Mucosa of descending colon (tissue), 3 donors: ENCODE measurements at places on chromosomes 7 and 10.
A peak's percentile ranks its signal among the peaks of the same experiment; 100 is the strongest.

- no peak for DNase-seq
Measured at GRCh38 chr7:46034056-46034768, 113.1 kb upstream of the IGFBP3 start.

DNA sequence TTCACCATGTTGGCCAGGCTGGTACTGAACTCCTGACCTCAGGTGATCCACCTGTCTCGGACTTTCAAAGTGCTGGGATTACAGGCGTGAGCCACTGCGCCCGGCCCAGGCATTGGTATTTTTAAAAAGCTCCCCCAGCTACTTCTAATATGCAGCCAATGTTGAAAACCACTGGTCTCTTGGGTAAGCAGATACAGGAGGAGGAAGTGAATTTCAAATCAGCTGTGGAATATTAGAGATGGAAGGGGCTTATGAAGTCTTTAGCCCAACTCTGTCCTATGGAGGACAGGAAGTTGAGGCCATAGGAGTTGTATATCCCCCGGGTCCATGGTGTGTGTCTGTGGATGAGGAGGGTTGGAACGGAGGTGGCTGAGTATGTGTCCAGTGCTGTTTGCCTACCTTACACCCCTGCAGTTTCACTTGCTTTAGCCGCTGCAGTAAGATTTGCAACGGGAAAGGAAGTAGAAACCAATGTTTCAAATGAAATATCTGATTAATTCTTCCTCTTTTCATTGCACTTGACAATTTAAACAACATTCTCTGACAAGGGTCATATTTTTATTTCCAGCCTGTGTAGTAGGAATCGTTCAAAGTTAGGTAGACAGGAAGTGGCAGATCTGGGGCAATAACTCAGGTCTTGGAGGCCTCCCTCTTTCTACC lies 3.4 kb downstream of the PDE6C start:
- no peak for DNase-seq

- no peak for DNase-seq
Measured at GRCh38 chr7:70217571-70217970, 619.3 kb downstream of the AUTS2 start.

DNA sequence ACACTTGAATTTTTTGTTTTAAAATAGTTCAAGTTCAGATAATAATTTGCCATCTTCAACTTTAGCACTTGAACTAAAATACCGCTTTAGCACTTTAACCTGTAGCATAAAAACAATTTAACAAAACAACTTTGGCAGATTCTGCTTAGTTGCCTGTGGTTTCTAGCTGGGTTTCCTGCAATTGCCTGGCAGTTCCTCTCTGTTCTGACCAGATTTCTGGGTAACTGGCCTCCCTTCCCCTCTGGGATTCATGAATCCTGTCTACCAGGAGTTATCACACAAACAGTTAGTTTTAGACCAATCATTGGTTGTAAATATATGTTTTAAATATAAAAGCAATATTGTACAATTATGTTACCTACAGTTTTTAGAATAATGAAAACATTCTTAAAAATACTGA lies 89.8 kb upstream of the HDAC9 start:
- DNase-seq = no peak

DNA sequence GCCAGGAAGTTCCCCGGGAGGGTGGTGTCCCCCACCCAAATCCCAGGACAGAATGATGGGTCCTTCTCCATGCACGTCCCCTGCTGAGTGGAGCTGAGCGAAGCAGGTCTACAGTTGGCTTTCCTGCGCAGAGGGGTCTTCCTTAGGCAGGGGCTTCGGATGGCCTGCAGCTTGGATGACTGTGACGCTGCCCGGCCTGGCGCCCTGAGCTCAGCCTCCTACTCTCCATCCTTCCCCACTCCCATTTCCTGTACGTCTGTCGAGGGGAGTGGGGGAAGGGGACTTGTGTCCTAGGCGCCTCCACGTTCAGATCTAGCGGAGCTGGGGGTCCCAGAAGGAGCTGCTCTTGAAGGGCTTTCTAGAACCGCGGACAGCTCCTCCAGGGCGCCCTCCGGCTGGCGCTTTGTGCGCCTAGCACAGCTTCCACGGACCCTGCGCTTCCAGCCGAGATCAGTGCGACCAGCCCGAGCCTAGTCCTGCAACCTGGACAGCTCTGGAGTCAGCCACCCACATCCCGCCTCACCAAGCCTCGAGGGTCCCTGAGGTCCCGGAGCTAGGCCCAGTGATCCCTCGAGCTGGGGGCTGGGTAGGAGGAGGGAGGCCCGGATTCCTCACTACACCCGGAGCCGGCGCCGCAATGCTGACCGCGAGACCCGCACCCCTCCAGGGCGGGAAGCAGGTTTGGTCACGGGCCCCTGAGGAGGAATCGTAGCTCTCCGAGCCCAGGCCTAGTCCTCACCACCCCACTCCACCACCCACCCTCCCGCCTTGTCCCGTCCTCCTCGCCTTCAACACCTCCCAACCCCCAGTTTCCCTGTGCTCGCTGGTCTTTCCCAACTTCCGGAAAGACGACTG lies 1.9 kb downstream of the GRID1 start:
- no peak for DNase-seq

DNA sequence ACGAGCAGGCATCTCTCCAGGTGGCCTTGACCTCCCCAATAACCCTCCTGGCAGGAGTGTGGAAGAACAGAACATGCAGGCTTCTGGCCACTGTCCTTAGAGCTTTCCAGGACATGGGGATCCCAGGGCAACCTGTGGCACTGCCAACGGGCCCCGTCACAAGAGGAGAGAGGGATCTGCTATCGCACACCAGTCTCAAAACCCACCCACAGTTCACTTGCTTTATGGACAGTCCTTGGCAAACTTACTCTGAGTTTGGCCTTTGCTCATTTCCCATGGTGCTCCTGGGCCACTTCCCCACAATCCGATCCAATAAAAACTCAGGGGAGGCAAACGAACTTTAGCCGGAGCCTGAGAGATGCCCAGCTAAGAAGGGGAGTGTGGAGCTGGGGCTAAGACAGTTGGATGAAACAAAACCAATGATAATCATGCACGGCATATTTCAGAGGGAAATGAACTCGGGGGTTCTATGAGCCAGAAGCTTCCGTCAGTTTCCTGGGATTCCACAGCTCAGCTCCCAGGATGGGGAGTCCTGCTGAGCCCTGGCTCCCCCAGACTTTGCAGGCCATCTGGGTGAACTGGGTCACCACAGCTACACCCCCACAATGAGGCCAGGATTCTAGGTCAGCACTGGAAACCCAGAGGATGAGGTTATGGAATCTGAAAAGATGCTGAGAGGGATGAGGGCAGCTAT lies 158.4 kb downstream of the NEURL1 start:
- DNase-seq = peak; percentile 83

- DNase-seq = no peak
Measured at GRCh38 chr10:122208571-122209430, 62.3 kb upstream of the BTBD16 start.

DNA sequence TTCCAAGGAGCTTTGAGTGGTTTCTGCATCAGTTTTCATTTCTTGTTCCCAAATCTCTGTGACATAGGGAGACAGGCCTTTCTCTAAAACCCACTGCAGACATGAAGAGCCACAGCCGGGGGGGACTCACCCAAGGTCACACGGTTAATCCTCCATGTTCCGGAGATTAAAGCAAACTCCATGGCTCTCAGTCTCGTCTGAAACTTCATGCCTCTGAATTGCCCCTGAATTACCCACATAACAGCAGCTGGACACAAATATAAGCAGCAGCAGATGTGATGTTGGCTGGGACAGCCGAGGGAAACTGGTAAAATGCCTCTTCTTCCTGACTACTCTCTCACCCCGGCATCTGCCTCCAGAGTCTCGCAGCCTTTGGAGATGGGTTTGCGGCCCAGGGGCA lies 402.2 kb downstream of the DNAJB6 start:
- no peak for DNase-seq

- no peak for DNase-seq
Measured at GRCh38 chr10:60948851-60949250, 4.9 kb upstream of the RHOBTB1 start.

GRCh38 chr7:34207810-34208209 lies 302.5 kb downstream of the BMPER start:
- DNase-seq = no peak

DNA sequence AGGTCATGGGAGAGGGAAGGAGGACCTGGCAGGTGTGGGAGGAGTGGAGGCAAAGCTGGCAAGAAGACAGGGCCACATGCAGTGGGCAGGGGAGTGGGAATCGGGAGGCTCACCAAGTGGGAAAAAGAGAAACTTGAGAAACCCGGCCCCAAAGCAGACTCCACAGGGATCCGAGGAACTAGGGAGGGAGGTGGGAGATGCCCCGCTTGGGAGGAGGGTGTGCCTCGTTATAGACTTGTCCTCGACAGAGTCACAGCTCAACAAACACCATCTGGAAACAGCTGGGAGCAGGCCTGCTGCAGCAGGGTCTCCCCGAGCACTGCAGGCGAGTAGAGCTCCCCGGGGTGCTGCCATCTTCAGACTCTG lies 54.8 kb downstream of the MKI67 start:
- no peak for DNase-seq

- DNase-seq = no peak
Measured at GRCh38 chr7:140310337-140311002, 87.9 kb downstream of the SLC37A3 start.

- no peak for DNase-seq
Measured at GRCh38 chr10:13514296-13514695, 14.5 kb downstream of the BEND7 start.

DNA sequence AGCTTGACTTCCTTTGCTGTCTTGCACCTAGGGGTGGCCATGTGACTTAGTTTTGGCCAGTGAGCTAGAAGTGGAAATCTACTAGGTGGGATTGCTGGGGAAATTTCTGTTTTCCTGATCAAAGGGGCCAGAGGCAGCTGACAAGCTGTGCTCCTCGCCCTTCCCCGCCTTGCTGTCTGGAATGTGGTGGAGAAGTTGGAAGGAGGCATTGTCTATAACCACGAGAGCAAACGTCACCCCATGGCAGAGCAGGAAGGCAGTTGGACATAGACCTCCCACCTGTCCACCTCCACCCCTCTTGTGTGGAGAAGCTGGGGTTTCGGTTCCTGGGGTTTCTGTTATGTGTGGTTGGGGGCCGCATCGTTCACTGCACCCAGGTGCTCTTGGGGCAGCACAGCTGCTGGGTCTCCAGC lies 7.3 kb downstream of the SFRP5 start:
- DNase-seq = no peak

GRCh38 chr7:22842973-22843372 lies 20.3 kb upstream of the TOMM7 start:
- DNase-seq = no peak

- no peak for DNase-seq
Measured at GRCh38 chr10:77841711-77842375, 84.7 kb downstream of the DLG5 start.

DNA sequence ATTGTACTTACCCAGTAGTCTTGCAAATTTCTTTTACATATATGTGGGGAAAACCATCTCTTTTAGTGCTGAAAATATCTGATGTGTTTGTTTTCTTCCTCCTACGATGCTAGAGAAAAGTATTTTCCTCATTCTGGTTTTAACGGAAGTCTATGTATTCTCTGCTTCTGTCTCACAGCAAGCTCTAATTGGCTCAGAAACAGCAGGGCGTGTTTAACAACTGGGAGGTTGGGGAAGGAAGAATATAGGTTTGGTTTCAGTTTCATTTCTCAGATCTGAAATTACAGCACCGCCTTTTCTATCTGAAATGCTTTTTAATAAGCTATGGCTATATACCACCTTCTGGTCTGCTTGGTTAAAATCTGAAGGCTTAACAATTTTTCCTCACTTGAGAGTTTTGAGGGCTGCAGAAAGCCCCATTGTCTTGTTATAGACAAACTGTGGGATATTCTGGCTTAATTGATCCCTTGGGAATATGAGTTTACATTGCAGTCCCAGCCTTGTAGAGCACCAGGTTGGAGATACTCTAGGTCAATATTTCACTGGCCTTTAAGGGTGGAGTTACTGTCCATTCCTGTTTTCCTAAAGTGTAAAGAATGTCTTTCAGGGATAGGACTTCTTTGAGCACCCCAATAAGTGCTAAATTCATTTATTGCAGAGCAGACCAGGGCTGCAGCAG lies at the start of gene SAMD9:
TSS of gene SAMD9 (minus strand) at position 128 of the 679 bp plus-strand sequence. CDS start 11,882 bp downstream, outside the sequence.
- peak; percentile 18 for DNase-seq

- DNase-seq = no peak
Measured at GRCh38 chr10:117581961-117582360, 39.4 kb downstream of the EMX2 start.

- DNase-seq = no peak
Measured at GRCh38 chr7:138520742-138521141, 60.7 kb downstream of the TRIM24 start.

DNA sequence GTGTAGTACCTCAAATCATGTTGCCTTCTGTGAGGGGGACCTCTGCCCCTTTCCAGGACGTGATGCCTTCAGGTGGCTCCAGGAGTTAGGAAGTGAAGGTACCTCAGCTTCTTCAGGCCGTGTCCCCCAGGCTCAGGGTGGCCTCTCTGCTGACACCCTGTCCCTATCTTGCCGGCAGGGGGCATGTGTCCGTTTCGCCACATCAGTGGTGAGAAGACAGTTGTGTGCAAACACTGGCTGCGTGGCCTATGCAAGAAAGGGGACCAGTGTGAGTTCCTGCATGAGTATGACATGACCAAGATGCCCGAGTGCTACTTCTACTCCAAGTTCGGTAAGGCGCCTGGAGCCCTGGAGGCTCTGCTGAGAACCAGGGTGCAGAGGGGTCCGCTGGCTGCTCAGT lies 9.2 kb downstream of the CPSF4 start:
- DNase-seq = no peak

DNA sequence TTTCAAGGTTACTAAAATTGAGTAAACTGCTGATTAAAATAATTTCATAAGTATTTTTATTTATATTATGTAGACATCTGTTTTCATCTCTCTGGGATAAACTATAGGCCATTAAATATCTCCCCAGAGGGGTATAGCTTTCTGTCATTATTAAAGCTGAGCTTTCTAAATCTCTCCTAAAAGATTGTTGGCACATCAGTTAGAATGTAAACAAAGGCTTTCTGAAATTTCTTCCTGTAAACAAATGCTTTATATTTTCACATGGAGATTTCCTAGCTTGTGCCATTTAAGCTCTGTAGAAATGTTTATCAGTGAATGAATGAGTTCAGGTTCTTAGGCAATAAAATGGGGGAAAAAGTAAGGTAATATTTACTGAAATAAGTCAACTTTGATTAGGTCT lies 35.7 kb downstream of the PPP1R9A start:
- no peak for DNase-seq

- DNase-seq = no peak
Measured at GRCh38 chr7:107355616-107356015, 114.2 kb upstream of the GPR22 start.

- DNase-seq = no peak
Measured at GRCh38 chr7:119452401-119452800, 820.6 kb upstream of the KCND2 start.

GRCh38 chr10:43772171-43772570 lies 123.5 kb upstream of the ZNF32 start:
- DNase-seq = no peak
